Smooth muscle cell of trachea (primary cell): ENCODE measurements at places on chromosomes 7 and 10. TPM values are rescaled to one million over a fixed set of nuclear protein-coding genes. Genes with fewer than 3 reads are reported as not detected.

Gene PTF1A
- total RNA-seq = not detected in 2 replicates

Gene TMEM213
- not detected in 2 replicates for total RNA-seq

Gene VAX1
- not detected in 2 replicates for total RNA-seq

Gene DPCD
- 29.4 and 59.6 TPM in 2 replicates for total RNA-seq

Gene MOGAT3
- total RNA-seq = not detected in 2 replicates

Gene OR2A12
- not detected in 2 replicates for total RNA-seq

Gene FAM25C
- total RNA-seq = not detected in 2 replicates

Gene LIPF
- total RNA-seq = 0.29 TPM in 1 of 2 replicates, not detected in the other

Gene MNX1
- not detected in 2 replicates for total RNA-seq
